ENCODE measurements at places on chromosomes 13 and 19.

- no peak for DNase-seq
Observed at GRCh38 chr19:23403581-23404324, 8.5 kb upstream of the ZNF91 start.

DNA sequence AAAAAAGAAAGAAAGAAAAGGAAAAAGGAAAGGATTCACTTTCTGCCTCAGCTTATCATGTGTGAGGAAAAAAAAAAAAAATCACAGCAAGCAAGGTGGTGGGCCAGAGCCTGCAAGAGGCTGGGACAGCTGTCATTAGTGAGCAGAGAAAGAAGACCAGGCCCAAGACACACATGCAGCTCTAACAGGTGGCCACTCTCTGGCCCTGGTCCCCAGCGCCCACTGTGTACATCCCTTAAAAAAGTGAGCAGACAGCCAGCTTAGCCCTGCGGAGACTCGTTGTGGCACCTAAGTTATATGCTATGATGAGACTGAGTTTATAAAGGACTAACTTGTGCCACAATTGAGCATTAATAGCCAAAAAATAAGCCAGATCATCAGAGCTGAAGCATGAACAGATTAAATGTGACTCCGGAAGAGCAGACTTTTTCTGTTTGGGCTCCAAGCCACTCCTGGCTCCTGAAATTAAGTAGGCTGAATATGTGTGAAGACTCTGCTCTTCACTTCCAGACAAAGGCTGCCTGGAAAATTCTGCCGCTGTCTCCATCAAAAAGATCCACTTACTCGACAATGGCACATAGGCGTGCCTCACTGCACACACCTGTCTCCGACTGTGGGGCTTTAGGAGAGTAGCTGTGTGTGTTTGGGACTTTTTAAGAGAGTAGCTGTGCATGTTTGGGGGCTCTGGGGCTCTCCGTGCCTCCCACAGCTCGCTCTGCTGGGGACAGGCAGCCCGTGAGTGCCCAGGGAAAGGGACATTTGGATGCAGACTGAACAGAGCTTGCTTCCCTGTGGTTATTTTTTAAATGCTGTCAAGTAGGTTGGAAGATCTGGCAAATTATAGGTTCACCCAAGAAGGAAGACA is 55.0 kb downstream of the LATS2 start:
- no peak for DNase-seq

GRCh38 chr13:65236841-65237418 is 1993.2 kb downstream of the PCDH9 start:
- no peak for DNase-seq

- DNase-seq, result no peak
Observed at GRCh38 chr19:17104679-17105078, 29.1 kb downstream of the MYO9B start.

- no peak for DNase-seq
Observed at GRCh38 chr13:91520952-91521351, 122.5 kb downstream of the GPC5 start.

DNA sequence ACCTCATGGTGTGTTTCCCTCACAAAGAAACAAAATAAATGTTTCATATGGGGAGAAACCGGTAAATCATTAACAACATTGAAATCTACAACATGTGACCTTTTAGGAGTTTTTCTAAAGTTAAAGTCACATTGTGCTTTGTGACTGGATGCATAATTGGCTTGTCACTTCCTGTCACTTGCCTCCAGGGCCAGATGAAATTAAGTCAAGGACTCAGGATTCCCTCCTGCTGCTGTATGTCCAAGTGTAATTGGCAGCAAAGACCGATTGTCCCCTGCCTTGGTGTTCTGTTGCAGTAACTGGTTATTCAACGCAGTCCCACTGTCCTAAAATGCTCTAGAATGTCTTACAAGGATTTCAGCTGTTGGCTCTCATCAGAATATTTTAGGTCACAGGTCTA is 448.2 kb downstream of the LIG4 start:
- no peak for DNase-seq

DNA sequence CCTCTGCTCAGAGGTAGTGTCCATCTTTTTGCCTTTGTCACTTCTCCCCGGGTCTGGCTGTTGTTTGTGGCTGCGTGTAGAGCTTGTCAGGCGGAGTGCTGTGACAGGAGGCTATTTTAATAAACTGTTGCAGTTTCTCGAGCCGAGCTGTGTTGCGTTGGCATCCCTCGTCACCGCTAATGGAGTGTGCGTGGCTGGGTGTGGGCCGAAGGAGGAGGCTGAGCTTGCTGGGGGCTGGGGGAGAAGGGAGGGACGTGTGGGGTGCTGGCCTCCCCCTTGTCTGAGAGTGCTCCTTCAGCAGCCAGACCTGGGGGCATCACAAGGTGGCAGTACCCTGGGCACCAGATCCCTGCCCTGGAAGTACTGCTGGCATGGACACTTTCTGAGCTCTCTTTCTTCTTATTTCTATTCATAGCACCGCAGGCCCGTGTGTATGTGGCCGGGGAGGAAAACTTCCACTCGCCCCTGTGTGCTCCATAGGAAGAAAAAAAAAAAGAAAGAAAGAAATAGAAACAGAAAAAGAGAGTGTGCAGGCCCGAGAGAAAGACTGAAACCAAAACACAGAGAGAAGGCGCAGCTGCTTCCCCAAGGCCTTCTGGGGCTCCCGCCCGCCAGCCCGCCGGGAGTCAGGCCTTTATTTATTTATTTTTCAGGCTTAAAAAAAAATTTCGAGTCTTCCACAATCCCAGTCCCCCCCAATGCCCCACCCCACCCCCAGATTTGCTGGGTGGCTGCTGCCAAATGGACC is 27.0 kb downstream of the NFIX start:
- DNase-seq, result no peak

DNA sequence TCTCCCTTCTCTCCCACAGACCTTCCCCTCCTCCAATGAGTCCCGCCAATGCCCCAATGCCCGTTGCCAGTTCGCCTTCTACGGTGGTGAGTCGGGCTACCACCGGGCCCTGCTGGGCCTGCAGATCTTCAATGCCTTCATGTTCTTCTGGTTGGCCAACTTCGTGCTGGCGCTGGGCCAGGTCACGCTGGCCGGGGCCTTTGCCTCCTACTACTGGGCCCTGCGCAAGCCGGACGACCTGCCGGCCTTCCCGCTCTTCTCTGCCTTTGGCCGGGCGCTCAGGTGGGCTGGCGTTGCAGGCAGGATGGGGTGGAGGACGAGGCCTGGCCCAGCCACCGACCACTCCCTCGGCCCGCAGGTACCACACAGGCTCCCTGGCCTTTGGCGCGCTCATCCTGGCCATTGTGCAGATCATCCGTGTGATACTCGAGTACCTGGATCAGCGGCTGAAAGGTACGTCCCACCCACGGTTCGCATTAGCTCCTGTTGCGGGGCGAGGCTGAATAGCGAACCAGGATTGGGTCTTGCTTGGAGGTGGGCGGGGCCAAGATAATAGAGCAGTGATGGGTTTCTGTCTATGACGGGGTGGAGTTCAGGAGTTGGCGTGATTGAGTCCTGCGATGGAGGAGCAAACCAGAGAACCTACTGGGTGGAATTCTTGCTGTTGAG is 11.1 kb downstream of the SLC44A2 start:
- DNase-seq, result no peak

GRCh38 chr13:112902101-112902651 is 66.8 kb upstream of the MCF2L start:
- DNase-seq, result no peak

DNA sequence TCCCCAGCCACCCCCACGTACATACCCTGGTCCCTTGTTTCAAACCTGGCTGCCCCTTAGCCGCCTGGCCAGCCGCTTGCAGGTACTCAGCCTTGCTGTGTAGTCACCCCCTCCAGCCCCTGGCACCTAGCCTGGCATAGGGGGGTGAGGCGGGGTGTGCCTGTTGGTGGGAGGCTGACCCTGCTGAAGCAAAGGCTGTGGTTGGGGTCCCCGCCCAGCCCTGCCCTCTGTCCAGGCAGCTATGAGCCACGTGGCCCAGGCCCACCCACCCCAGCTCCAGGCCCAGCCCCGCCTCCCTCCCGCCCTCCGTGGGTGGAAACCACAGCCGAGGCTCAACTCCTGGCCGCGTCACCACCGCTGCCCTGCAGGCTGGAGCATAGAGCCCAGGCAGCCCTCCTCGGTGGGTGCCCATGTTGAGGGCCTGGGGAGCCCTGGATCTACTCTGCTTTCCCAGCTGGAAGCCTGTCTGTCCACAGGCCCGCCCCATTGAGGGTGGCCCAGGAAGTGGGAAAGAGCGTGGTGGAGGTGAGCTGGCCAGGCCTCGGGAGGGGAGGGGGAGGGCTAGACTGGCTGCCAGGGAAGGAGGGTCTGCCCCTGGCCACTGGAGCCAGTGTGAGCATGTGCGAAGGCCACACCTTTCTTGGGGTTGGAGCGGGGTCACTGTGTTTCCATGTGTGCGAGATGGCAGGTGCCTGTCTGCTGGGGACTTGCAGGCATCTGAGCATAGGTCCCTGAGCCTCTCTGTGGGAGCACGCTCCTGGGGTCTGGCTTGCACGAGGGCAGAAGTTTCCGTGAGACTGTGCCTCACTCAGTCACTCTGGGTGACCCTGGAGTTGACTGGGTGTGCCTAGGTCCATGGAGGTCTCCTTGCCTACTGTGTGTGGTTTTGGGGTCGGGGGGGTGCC is 31.0 kb downstream of the PAK4 start:
- DNase-seq, result no peak

GRCh38 chr13:39822437-39822836 is 167.0 kb downstream of the COG6 start:
- no peak for DNase-seq

DNA sequence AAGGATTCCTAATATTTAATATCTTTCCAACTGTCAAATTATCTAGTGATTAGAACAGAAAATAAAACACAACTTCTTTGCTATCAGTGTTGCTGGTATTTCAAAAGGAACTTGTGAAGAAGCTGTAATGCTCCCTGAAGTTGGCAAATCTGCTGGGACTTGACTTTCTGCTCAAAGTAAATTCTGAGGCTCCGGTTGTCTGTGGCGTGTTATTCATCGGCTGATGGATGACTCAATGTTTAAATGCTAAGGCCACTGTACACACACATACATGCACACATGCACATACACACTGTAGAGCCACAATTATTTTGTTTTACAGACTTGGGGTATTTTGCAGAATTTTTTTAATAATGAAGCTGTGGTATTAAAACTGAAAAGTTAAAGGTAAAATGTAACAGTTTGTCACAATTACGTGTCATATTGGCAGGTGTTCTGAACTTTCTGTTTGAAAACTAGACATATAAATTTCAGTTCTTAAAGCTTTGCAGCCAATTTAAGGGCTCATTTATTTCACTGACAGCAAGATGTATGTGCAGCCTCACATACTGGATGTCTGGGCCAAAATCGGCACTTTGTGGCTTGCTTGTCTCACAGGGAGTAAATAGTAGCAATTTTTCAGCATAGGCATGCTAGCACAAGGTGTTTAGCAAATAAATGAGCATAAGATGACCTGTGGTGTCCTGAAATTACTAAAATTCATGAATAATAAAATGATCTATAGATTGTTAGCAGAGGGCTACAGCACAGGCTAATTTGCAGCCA is 1691.7 kb upstream of the PCDH20 start:
- DNase-seq, result no peak

- DNase-seq, result no peak
Observed at GRCh38 chr19:48571378-48572162, 19.6 kb downstream of the SULT2B1 start.

GRCh38 chr13:112182846-112183531 is 116.0 kb downstream of the SOX1 start:
- DNase-seq, result no peak

DNA sequence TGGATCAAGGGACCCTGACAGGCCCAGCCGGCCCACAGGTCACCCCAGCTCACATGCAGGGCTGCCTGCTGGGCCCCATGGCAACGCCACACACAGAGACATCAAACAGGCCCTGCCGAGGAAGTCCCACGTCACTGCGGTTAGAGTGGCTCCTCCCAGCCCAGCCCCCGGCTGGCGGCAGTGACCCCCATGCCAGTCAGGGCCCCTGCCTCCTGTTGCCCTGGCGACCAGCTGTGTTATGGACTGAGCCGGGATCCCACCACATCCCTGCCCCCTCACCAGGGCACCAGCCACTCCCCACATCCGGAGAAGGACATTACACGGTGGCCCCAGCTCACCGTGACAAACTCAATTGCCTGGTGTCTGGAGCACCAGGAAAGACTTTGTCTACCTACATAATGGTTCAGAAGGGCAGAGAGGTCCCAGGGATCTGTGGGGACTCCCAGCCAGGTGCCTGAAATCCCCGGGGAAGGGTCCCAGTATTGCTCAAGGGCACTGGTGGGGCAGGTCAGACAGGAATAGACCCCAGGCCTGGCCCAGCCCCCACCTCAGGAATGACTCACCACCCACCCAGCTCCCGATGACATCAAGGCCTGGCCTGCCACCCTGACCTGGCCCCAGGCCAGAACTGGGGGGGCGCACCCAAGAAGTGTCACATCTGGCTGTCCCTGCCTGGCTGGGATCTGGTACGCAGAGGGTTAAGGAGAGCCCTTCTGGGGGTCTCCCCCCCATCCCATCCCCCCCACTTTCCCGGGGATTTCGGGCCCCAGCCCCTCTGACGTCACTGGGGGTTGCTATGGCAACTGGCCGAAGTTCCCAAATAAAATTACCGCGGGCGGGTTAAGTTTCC is 30.2 kb upstream of the NANOS3 start:
- DNase-seq, result peak; percentile 76

- no peak for DNase-seq
Observed at GRCh38 chr13:76879883-76880270, 6.3 kb downstream of the KCTD12 start.

DNA sequence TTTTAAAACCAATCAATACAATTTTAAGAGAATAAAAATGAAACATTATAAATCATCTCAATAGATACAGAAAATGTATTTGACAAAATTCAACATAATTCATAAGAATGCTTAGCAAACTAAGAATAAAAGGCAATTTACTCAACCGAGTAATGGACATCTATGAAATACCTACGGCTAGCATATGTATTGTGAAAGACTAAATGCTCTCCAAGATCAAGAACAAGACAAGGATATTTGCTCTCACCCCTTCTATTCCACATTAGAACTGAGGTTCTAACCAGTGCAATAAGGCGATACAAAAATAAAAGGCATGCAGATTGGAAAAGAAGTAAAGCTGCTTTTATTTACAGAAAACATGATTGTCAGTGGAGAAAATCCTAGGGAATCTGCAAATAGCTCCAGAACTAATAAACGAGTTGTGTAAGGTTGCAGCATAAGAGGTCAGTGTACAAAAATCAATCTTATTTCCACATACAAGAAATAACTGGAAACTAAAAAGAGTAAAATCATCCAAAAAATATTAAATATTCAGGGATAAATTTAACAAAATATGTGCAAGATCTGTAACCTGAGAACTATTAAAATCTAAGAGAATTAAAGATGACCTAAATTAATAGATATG is 16.4 kb downstream of the KATNAL1 start:
- DNase-seq, result no peak

GRCh38 chr13:113461022-113461751 is 7.9 kb upstream of the ADPRHL1 start:
- DNase-seq, result no peak

DNA sequence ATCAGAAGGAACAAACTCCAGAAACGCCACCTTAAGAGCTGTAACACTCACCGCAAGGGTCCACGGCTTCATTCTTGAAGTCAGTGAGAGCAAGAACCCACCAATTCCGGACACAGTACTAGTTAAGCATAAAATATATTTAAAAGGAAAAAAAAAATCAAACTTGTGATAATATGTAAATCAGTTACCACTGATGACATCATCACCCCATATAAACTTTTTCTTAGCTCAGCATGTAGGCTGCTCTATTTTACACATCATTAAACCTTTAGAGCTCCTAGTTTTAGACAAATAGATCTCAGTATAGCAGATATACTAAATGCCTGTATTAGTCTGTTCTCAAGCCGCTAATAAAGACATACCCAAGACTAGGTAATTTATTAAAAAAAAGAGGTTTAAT is 668.1 kb downstream of the PCDH9 start:
- DNase-seq, result no peak

GRCh38 chr13:23810685-23811240 is 78.4 kb downstream of the MIPEP start:
- DNase-seq, result no peak

- DNase-seq, result no peak
Observed at GRCh38 chr19:39498798-39499642, at the start of gene DLL3. Gene DLL3 (plus strand): TSS chr19:39498947. CDS start chr19:39498975, 28 bp downstream.

Data from fibroblast of skin of left biceps (primary cell).